ENCODE measurements at places on chromosomes 2 and 18. TPM values are rescaled to one million over a fixed set of nuclear protein-coding genes. Genes with fewer than 3 reads are reported as not detected.

Gene RFX8
- total RNA-seq = 6.5 TPM

Gene KIF1A
- total RNA-seq = 123 TPM

Gene AQP12B
- not detected for total RNA-seq

Gene INPP5D
- total RNA-seq = 56.3 TPM

Gene TRIB2
- 184 TPM for total RNA-seq

Gene NAT8
- not detected for total RNA-seq

Gene DYNAP
- not detected for total RNA-seq

Gene PROKR1
- 0.18 TPM for total RNA-seq

DNA sequence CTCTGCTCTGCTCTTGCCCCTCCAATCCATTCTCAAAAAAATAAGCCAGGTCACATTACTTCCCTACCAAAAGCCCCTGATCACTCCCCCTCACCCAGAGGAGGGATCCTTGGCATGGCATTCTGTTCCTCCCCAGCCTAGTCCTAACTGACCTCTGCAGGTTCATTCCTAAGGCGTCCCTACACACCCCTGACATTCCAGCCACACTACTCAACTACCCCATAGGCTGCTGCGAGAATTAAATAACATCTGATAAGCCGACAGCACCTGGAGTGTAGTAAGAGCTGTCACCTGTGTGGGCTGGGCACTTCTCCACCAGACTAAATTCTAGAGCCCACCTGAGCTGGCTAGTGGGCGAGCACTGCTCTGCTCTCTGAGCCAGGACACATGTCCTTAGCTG is 44.7 kb upstream of the SLC1A4 start:
- no peak for DNase-seq

GRCh38 chr2:217847115-217847514 is 155.7 kb downstream of the TNS1 start:
- DNase-seq = no peak

GRCh38 chr2:88809216-88809615 is 117.7 kb downstream of the RPIA start:
- DNase-seq = no peak

GRCh38 chr2:239119346-239120126 is 271.7 kb downstream of the TWIST2 start:
- DNase-seq = no peak

GRCh38 chr2:119888680-119889079 is 124.2 kb upstream of the EPB41L5 start:
- no peak for DNase-seq

GRCh38 chr18:5152343-5153020 is 44.6 kb downstream of the AKAIN1 start:
- DNase-seq = no peak

DNA sequence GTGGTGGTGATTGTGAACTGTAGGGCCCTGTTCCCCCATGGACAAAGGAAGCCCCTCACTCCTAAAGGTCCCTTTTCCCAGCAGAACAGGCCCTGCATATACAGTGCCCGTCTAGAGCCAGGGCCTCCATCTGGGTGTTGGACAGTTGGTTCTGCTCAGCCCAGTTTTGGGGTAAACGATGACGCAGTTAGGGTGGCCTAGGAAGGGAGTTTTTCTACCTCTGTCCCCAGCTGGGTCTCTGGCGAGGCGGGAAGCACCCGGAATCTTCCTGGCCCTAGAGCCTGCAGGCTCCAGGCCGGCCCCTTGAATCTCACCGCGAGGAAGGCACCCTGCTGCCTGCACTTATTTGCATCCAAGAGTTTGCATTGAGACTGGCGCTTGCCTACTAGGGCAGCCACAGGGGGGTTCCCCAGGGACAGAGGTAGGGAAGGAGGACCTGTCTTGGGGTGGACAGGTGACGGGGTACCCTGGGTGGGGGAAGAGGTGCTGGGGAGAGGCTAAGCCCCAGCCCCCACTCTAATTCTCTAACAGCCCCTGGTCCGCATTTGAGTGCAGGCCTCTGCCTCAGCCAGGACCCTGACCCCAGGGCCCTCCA is 529 bp upstream of the MTA3 start:
- DNase-seq = peak; percentile 62

- no peak for DNase-seq
Observed at GRCh38 chr2:231646476-231646875, 53.8 kb downstream of the TEX44 start.

DNA sequence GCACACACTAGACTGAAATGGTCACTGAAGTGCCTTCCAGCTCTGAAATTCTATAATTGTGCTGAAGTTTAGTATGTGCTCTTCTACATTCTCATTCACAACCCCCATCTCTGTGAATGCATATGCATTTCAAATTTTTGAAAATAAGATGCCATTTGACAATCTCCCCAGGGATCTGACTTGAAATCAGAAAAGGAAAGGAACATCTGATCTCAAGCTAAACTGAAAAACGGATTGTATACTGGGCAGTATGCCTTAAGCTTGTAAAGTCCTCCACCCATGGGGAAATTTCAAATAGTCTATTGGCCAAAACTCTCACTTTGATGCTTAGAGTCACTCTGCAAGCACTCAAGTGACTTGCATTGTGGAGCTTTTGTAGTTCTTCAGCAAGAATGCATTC is 22.9 kb downstream of the FAP start:
- DNase-seq = no peak

DNA sequence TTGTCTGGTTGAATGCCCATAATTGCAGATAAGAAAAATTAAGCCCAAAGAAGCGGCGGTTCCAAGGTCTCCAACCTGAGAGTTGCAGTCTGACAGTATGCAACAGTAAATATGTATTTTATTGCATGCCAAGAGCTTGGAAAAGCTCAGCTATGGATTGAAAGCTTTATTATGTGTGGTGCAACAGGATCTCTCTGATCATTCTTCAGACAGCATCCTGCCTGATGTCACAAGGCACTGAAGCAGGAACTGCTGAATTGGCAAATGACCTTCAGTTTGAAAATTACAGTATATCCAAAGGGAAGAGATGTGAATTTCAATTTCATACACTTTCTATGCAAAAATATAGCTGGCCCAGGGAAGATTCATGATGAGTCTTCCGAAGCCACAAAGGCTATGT is 42.5 kb downstream of the DOCK10 start:
- DNase-seq = no peak

DNA sequence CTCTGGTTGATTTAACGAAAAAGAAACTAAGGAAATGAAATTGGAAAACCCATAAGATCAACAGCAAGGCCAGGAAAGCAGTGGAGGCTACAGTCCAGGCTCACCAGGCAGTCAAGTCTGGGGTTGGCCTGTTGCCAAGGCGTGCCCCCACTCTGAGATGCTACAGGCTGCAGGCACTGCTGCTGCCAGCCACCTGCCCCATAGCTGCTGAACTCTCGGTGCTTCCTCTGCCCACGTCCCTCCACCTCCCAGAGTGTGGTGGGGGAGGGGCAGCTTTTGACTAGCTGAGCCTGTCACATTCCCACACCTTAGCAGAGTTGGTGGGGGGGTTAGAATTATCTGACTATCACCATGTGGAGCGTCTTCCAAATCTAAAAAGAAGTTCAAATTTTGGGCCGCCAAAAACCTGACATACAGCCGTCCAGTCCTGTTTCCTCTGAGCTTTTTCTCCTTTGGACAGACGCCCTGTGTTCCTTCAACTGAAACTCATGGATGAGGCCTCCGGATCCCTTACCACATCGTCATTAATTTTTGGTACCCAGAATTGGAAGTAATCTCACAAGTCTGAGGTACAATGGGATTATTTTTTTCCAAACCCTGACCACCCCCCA is 3.9 kb upstream of the SH3RF3 start:
- peak; percentile 66 for DNase-seq

- DNase-seq = no peak
Observed at GRCh38 chr2:190853531-190854383, 26.9 kb upstream of the GLS start.

DNA sequence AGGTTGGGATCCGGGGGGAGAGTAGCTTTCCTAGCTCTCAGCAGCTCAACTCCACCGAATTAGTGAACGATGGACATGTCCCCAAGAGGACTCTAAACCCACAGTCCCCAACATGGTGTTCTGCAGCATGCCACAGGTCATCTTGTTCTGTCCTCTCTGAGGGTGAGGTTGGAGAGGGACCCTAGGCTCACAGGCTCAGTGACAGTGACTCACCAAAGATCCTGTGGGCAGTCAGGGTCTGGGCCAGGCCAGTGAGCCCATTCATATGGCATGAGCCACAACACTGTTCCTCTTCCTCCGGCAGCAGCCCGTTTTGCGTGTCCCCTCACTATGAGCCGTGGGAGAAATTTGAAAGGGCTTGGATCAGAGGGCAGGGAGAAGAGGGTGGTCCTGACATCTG is 2.8 kb upstream of the SLC20A1 start:
- no peak for DNase-seq

DNA sequence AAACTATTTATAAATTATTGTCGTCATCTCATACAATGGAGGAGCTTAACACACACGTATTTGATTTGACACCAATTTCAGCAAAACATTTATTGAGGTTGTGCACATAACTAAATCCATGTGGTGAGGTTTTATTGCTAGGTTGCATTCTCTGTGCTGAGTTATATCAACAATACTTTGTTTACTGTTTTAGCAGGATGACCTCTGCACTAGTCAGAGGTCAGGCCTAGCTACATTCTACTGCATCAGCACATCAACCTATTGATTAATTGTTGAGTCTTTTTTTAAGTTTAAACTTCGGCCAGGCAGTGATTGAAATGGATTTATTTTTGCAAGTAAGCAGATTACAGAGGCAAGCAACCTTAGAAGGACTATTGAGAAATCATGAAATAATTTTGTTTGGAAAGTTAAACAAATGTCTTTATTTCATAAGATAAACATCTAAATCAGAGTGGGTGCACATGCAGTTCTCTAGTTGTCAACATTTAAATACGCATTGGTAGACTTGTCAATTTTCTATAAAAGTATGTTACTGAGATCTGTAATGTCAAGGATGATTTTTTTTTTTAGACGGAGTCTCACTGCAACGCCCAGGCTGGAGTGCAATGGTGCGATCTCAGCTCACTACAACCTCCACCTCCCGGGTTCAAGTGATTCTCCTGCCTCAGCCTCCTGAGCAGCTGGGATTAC is 75.2 kb upstream of the CD28 start:
- DNase-seq = no peak

- DNase-seq = no peak
Observed at GRCh38 chr18:48992133-48992532, 41.4 kb upstream of the SMAD7 start.

DNA sequence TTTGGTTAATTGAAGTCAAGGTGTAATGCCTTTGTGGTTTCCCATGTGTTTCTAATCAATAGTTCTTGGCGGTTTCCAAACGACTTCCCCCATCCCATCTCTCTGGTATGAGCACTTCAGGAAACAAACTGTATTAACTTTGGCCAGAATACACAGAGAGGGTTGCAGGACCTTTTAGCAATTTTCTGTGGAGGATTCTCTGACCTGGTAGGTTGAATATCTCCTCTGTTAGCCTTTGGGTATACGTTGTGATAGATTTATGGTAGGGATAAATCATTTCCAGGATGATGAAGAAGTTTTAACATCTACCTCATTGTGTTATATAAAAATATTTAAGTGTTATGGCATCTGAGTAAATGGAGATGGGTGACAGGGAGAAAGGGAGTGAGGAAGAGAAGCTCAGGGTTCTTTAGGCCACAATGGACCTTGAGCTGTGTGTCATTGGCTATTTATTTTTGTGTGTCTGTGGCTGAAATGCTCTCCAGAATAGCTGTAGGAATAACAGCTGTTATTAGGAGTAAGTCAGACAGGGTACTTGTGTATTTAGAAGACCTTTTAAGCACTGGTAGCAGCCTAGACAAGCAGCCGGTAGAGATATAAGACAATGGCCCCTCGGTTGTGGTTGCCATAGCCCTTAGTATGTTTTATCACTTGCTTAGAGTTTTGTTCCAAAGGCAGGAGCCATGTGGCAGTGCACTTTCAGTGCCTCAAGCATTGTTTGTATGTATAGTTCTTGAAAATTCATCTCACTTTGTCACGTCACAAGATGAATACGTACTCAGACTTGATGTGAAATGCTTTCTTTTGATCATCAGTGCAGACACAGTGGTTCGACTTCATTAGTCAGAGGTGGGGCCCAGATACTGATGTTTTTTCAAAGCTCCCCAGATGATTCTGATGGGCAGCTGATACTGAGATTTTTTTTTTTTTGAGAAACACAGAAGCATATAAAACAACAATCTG is 91.1 kb downstream of the FMNL2 start:
- no peak for DNase-seq
